ENCODE measurements at places on chromosomes 11 and 22. TPM values are rescaled to one million over a fixed set of nuclear protein-coding genes. Genes with fewer than 3 reads are reported as not detected.

Gene OR10G7
- total RNA-seq, result not detected

Gene C11orf91
- total RNA-seq, result 0.41 TPM

Gene SCO2
- 1.9 TPM for total RNA-seq

Gene SCGB1D2
- total RNA-seq, result not detected

Gene MPPED1
- not detected for total RNA-seq

Gene OTOG
- total RNA-seq, result not detected

Gene VSIG10L2
- total RNA-seq, result not detected

Gene CHADL
- 0.82 TPM for total RNA-seq

Gene PKNOX2
- 0.04 TPM for total RNA-seq
